Testis (tissue), 5 donors: ENCODE measurements at places on chromosomes 3 and 15.

- H3K27ac ChIP-seq = no peak overlapping the region
- H3K27me3 ChIP-seq = no peaks in the 10 kb centered on the region
- DNase-seq = no peak
- H3K4me3 ChIP-seq = no peak overlapping the region
- H3K36me3 ChIP-seq = no peaks in the 10 kb centered on the region
- H3K4me1 ChIP-seq = no peaks in the 10 kb centered on the region
These were observed 838.1 kb upstream of the SEMA6D start for GRCh38 chr15:46879032-46879770.

- peak; percentile 89 for DNase-seq
- H3K4me1 ChIP-seq = no peaks in the 10 kb centered on the region
- H3K36me3 ChIP-seq = no peaks in the 10 kb centered on the region
- H3K27ac ChIP-seq = no peak overlapping the region
These were observed 269.3 kb downstream of the ARPP21 start for GRCh38 chr3:35908366-35909232.

DNA sequence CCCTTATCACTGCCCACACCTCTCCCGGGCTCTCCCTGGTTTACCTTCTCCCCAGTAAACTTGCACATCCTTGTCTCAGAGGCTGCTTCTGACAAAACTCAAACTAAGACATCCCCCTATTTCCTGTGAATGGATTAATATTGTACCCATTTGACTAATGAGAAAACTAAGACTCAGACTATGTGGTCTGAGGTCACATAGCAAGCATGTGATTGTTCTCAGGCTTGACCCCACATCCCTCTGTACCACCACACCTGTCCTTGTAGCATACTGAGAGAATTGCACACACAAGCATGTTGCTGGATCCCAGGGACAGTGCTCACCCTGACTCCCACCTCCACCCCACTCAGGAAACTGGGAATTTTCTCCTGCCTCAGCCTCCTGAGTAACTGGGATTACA is 90.7 kb upstream of the HES1 start:
- H3K27me3 ChIP-seq = no peaks in the 10 kb centered on the region
- no peaks in the 10 kb centered on the region for H3K36me3 ChIP-seq
- no peak overlapping the region for H3K27ac ChIP-seq
- no peaks in the 10 kb centered on the region for H3K4me1 ChIP-seq
- no peak overlapping the region for H3K4me3 ChIP-seq

- no peak overlapping the region for H3K4me3 ChIP-seq
- no peaks in the 10 kb centered on the region for H3K27me3 ChIP-seq
- DNase-seq = no peak
- H3K4me1 ChIP-seq = peaks cover 16% of the 10 kb centered on the region
These were observed 98.6 kb upstream of the ETV5 start for GRCh38 chr3:186207515-186207914.

DNA sequence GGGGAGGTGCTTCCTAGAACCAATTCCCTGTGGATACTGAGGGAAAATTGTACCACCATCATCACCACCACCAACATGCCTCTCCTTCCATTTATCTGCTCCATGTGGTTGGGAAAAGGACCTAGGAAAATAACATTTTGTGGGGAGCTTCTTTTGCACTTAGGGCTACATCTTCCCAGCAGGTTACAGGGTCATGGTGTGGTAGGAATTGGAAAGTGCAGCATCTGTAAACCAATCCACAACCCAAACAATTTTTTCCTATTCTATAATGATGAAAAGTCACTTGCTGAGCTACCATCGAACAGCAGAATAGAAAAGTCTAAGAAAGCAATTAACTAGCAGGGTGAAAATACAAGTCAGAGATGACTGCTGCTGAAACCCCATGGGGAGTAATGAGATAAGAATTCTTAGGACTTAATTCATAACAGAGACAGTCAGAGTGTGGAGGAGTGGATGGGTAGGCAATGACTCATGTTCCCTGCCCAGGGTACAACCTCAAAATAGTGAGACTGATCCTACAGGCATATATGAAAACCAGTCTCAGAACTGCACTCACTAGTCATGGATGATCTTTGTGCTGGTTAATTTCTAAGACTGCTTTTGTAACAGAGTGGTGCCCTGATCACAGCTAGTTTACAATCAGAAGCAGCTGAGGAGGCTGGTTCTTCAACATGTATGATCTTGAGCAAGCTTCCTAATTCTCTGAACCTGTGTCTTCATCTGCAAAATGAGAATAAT is 38.1 kb upstream of the LEKR1 start:
- no peak for DNase-seq
- H3K36me3 ChIP-seq = no peaks in the 10 kb centered on the region
- H3K4me3 ChIP-seq = no peak overlapping the region
- H3K27ac ChIP-seq = no peak overlapping the region

- H3K27ac ChIP-seq = no peak overlapping the region
- H3K36me3 ChIP-seq = no peaks in the 10 kb centered on the region
- no peak overlapping the region for H3K4me3 ChIP-seq
- H3K27me3 ChIP-seq = no peaks in the 10 kb centered on the region
- DNase-seq = no peak
- no peaks in the 10 kb centered on the region for H3K4me1 ChIP-seq
These were observed 47.1 kb downstream of the RYR3 start for GRCh38 chr15:33357845-33358244.

GRCh38 chr3:185687271-185687878 is 101.3 kb downstream of the SENP2 start:
- H3K27ac ChIP-seq = no peak overlapping the region
- no peak overlapping the region for H3K4me3 ChIP-seq
- no peak for DNase-seq

DNA sequence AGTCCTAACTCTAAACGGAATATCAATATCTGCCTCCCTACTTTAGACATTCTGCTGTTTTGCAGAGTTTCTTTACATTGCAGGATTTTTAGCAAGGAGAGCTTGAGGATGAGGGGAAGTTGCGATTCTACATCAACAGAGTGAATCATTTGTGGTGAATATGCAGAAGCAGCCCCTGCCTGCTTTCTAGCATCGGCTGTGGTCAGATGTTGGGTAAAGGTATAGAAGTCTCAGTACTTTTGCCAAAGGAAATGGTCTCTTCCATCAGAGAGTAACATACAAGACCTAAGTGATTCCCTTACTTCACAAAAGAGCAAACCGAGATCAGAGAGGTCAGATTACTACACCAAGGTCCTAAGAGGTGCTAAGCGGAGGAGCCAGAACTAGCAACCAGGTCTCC is 15.2 kb downstream of the ST3GAL6 start:
- H3K4me3 ChIP-seq = no peak overlapping the region
- no peak for DNase-seq
- H3K36me3 ChIP-seq = no peaks in the 10 kb centered on the region
- no peak overlapping the region for H3K27ac ChIP-seq

- peaks cover 10% of the 10 kb centered on the region for H3K4me1 ChIP-seq
- H3K27ac ChIP-seq = no peak overlapping the region
- H3K27me3 ChIP-seq = no peaks in the 10 kb centered on the region
- no peak overlapping the region for H3K4me3 ChIP-seq
- DNase-seq = no peak
These were observed 1.7 kb upstream of the SLC9A9 start for GRCh38 chr3:143849854-143850549.

DNA sequence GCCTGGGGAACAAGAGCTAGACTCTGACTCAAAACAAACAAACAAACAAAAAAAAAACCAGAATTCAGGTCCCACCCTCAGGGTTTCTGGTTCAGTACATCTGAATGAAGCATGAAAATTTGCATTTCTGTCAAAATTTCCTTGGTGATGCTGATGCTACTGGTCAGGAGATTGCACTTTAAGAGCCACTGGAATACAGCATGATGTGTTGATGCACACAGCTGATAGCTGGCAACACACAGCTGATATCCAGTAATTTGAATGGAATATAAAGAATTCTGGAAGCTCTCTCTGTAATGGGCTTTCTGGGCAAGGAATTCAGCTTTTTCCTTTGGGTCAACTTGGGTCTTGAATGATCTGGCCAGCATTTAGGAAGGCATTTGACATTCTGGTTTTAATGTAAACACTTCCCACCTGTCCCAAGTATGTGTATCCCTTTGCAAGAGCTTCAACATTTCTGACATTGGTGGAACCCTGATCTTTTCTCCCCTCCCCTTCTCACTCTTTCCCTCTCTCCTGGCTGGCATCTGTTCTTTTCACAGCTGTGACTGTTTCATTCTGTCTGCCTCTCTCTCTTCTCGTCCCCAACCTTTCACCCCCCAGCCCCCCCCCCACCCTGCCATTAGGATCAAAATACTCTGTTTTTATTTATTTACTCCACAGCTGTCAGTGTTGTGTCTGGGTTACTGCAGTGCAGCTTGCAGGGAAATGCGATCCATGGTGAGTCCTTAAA is 189.5 kb downstream of the TPRG1 start:
- H3K27me3 ChIP-seq = no peaks in the 10 kb centered on the region
- DNase-seq = no peak
- H3K4me1 ChIP-seq = no peaks in the 10 kb centered on the region
- no peaks in the 10 kb centered on the region for H3K36me3 ChIP-seq
- H3K4me3 ChIP-seq = no peak overlapping the region

- H3K4me1 ChIP-seq = peaks cover 7% of the 10 kb centered on the region
- DNase-seq = peak; percentile 19
- H3K36me3 ChIP-seq = no peaks in the 10 kb centered on the region
- H3K27ac ChIP-seq = peak overlapping the region; percentile 0
- H3K4me3 ChIP-seq = no peak overlapping the region
- no peaks in the 10 kb centered on the region for H3K27me3 ChIP-seq
These were observed 55.4 kb downstream of the PSMD6 start for GRCh38 chr3:63967675-63968611.

GRCh38 chr15:74213858-74214284 is 11.3 kb upstream of the STRA6 start:
- H3K4me1 ChIP-seq = peaks cover 5% of the 10 kb centered on the region
- H3K27ac ChIP-seq = no peak overlapping the region
- no peaks in the 10 kb centered on the region for H3K36me3 ChIP-seq
- no peak overlapping the region for H3K4me3 ChIP-seq
- no peaks in the 10 kb centered on the region for H3K27me3 ChIP-seq

- no peaks in the 10 kb centered on the region for H3K4me1 ChIP-seq
- no peaks in the 10 kb centered on the region for H3K27me3 ChIP-seq
- no peak overlapping the region for H3K4me3 ChIP-seq
- H3K36me3 ChIP-seq = no peaks in the 10 kb centered on the region
These were observed 38.5 kb upstream of the CPB1 start for GRCh38 chr3:148789146-148789545.

- no peaks in the 10 kb centered on the region for H3K36me3 ChIP-seq
- H3K4me3 ChIP-seq = no peak overlapping the region
- H3K4me1 ChIP-seq = peaks cover 20% of the 10 kb centered on the region
- peak; percentile 37 for DNase-seq
- peak overlapping the region; percentile 50 for H3K27ac ChIP-seq
These were observed 915 bp upstream of the CALML4 start for GRCh38 chr15:68205954-68206539.

DNA sequence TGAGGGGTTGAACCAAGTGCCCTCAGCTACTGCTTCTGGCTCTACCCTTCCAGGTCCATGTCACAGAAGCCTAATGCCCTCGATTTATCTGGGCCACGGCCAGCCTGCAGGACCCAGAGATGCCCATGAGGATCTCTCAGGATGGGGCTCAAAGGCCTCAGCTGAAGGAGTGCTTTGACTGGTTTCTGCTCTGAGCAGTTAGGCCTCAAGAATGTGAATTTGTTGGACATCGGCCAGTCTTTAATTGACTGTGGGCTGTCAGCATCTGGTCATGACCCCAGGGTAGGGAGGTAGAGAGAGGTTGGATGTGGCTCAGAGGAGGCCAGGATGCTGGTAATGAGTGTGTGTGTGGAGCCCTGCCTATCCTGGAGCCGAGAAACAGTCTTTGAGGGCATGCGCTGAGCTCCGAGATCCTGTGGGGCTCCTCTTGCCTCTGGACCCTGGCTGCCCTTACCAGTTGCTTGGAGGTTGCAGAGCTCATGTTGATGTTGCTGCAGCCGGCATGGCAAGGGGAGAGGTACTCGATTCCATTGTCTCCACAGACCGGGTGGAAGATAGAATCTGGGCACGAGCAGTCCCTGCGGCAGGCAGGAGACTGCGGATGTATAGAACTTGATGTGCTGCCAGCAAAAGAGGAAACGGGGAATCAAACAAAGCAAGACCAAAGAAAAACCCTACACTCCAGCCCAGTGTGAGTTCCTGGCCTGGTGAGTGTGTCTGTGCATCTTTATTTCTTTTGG is 49.1 kb upstream of the RAB6B start:
- H3K36me3 ChIP-seq = no peaks in the 10 kb centered on the region
- H3K4me1 ChIP-seq = peaks cover 12% of the 10 kb centered on the region
- DNase-seq = no peak
- H3K4me3 ChIP-seq = no peak overlapping the region

GRCh38 chr3:71152892-71153265 is 430.6 kb downstream of the FOXP1 start:
- no peaks in the 10 kb centered on the region for H3K36me3 ChIP-seq
- H3K27me3 ChIP-seq = no peaks in the 10 kb centered on the region
- H3K27ac ChIP-seq = no peak overlapping the region
- no peaks in the 10 kb centered on the region for H3K4me1 ChIP-seq
- no peak for DNase-seq

DNA sequence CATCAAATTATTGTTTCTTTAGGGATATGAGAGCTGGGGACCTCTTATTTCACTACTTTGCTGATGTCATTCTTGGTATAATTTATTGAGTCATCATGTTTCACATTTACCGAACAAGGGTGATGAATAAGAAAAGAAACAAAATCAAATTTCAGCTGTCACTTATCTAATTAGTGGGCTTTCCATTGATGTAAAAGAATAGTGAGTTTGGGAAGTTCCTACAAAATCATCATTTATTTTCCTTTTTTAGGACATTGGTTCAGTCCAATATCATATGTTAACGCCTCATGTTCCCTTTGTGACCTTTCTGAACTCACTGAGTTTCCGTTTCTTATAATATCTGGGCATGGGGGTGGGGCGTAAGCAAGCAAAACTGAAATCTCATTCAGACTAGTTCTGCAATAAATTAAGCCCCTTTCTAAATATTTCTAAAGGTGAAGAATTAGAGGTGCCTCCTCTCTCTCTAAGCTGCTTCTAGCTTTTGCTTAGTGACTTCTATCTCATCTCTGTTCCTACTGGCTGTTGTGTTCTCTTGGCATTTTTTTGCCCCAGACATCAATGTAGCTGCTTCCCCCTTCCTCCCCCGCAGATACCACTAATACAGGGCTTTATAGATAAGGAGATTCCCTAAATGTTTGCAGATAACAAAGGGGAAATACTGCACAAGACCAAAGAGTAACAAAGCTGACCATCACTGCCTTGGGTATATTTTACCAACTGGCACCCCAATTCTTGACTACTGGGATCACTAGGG is 238.0 kb upstream of the CTNNB1 start:
- no peaks in the 10 kb centered on the region for H3K27me3 ChIP-seq
- H3K4me1 ChIP-seq = no peaks in the 10 kb centered on the region
- no peaks in the 10 kb centered on the region for H3K36me3 ChIP-seq
- H3K27ac ChIP-seq = no peak overlapping the region
- H3K4me3 ChIP-seq = no peak overlapping the region

DNA sequence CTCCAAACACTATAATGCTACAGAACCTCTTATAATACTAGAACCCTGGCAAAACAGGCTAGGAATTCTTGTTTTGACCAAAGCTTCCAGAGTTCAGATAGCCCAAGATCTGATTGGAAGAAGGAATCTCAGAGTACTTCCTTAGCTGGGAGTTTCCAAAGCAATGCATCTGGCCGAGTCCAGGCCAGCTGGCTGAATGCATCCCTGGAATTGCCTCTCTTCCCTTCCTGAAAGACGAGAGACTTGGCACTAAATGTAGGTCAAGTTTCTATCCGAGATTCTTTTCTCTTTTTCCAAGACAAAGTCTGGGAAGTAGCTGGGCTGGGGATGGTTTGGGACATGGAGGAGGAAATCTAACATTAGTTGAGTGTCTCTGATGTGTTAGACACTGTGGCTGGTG is 68.7 kb upstream of the ADPGK start:
- peak; percentile 31 for DNase-seq
- peaks cover 3% of the 10 kb centered on the region for H3K4me1 ChIP-seq
- no peaks in the 10 kb centered on the region for H3K27me3 ChIP-seq
- no peak overlapping the region for H3K27ac ChIP-seq

- H3K27ac ChIP-seq = no peak overlapping the region
- H3K27me3 ChIP-seq = no peaks in the 10 kb centered on the region
- H3K36me3 ChIP-seq = no peaks in the 10 kb centered on the region
- no peak overlapping the region for H3K4me3 ChIP-seq
These were observed 117.3 kb downstream of the RPL22L1 start for GRCh38 chr3:170752571-170753155.
